ENCODE measurements at places on chromosomes 5 and 9. TPM values are rescaled to one million over a fixed set of nuclear protein-coding genes. Genes with fewer than 3 reads are reported as not detected.

RANBP17 gene
- total RNA-seq: 17.8 TPM

GM2A gene
- 104 TPM for total RNA-seq

- DNase-seq: peak; percentile 58
These were observed 4.5 kb downstream of the TENT4A start for GRCh38 chr5:6717687-6718086.

GRCh38 chr9:21075484-21075883 is 2.3 kb downstream of the IFNB1 start:
- DNase-seq: no peak

- DNase-seq: no peak
These were observed 98.6 kb downstream of the GIN1 start for GRCh38 chr5:103021314-103021713.

C5orf58 gene
- total RNA-seq: not detected

DNA sequence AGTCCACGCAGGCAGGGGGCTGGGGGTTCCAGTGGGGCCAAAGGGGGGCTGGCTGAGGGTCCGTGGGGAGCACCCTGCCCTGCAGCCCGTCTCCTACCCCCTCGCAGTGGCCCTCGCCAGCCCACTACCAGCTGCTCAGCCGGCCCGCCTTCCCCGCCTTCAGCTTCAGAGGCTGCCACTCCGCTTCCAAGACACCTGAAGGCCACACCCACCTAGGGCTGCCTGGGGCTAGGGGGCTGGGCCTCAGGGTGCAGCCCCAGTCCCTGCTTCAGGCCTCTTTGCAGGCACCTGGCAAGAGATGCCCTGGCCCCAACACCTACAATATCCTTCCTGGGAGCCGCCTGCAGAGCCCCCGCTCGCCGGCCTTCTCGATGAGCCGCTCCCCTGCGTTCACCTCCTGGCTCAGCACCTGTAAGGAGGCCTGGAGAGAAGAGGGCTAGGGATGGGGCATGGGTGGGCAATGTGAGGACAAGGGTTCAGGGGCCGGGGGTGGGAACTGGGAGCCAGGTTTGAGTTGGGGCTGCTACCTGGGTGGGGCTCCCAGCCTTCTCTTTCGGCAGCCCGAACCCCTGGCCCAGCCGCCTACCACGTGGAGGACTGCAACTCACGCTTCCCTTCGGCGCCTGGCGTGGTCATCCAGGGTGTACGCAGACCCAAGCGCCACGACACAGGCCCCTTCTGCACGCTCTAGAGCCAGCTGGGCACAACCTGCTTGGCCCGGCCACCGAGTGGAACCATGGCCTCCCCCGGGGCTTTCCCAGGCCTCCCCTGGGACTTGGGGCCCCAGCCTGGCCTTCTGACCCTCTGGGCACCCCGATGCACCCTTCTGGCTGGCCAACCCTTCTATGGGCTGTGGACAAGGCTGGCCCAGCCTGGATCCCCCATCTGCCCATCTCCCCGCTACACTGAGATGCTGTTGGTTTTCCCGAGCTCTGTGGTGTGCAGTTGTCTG is 1.7 kb downstream of the STPG3 start:
- no peak for DNase-seq

GPR150 gene
- 0.49 TPM for total RNA-seq

DNA sequence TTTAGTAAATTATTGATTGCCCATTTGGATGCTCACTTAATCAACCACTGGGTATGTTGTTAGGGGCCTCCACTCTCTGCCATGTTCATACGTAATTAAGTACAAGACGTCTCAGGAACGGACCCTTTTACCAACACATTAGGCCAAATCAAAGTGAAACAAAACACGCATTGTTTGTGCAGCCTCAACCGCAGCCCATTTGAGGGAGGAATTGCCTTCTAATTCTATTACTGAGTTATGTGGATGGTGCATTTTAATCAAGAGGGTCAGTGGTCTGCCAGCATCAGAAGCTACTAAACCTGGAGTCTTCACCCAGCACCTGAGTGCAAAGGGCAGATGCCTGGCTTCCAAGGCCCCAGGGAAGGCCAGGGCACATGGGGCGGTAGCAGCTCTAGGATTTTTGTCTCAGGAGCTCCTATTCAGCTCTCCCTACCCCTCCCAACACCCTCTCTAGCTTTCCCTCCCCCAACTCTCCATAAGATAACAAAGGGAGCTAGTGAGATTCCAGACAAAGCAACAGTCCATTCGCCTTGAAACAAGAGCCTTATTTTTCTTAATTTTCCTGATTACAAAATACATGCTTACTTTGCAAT is 7.9 kb upstream of the MED27 start:
- DNase-seq: no peak

CSNK1A1 gene
- 191 TPM for total RNA-seq

GRCh38 chr5:178768371-178769260 is 38.2 kb upstream of the ZNF354A start:
- DNase-seq: no peak

GRCh38 chr5:173743641-173744343 is 127.3 kb upstream of the BOD1 start:
- no peak for DNase-seq

DNA sequence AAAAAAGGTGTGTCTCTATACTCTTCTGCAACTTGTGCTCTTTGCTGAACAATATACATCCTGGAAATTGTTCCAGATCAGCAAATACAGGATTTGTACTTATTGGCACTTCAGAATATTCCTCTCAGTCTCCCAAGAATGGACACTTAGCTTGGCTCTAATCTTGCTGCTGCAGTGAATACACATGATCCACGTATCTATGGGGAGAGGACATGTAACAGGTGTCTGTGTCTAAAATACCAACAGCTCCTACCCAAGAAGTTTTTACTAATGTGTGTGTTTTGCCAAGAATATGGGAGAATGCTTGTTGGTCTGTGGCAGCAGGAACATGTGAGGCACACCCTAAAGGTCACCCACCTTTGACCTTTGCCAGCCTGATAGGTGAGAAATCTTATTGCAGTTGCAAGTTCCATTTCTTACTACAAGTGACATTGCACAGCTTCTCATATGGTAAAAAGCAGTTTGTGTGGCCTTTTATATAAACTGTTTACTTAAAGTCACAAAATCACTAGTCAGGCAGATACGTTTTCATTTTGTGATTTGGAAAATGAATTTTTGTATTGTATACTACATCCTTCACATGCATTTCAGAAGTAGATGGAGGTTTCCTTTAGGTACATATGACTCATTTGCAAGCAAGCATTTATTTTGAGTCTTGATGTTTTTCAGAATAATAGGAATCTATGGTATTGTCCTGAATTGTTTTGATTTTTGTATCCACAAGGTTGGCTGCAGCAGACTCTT is 35.8 kb downstream of the PHF2 start:
- no peak for DNase-seq

- DNase-seq: no peak
These were observed 308.1 kb upstream of the ADCY2 start for GRCh38 chr5:7087719-7088297.

UQCRQ gene
- total RNA-seq: 256 TPM

IFNA13 gene
- not detected for total RNA-seq

DNA sequence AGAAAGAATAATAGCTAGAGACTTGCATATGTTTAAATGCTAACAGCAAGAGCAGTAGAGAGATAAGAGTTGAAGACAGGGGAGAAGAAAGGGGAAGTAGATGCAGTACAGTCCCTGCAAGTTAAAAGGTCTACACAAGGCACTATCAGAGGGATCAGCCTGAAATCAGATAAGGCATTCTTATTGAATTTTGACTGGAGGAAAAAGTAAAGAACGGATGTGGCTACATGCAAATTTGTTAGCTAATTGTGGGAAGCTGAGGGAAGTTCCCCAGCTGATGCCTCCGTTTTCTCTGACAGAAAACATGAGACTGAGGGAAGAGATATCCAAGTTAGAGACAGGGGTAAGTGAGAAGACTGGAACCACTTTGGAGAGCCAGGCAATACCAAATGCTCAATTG is 12.9 kb upstream of the RHOBTB3 start:
- DNase-seq: no peak

- DNase-seq: no peak
These were observed 89.9 kb downstream of the SIL1 start for GRCh38 chr5:139108063-139108824.

DNA sequence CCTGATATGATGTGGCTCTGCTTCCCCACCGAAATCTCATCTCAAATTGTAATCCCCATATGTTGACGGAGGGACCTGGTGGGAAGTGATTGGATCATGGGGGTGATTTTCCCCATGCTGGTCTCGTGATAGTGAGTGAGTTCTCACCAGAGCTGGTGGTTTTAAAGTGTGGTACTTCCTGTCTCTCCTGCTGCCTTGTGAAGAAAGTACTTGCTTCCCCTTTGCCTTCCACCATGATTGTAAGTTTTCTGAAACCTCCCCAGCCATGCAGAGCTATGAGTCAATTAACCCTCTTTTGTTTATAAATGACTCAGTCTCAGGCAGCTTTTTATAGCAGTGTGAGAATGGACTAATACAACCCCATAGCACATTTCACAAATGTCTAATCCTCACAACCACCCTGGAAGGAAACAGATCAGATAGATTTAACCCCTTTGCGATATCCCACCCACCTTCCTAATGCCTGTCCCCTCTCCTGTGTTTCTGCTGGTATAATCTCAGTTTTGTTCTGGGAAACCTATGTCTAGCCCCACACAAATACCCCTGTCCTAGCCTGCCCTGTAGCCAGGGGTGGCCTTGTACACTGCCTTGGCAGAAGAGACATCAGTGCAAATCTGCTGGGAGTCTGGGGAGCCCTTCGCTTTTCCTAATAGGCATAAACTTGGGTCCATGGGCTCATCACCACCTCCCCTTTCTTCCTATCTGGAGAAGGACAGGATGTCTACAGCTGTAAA is 157.0 kb upstream of the RAI14 start:
- no peak for DNase-seq

DNA sequence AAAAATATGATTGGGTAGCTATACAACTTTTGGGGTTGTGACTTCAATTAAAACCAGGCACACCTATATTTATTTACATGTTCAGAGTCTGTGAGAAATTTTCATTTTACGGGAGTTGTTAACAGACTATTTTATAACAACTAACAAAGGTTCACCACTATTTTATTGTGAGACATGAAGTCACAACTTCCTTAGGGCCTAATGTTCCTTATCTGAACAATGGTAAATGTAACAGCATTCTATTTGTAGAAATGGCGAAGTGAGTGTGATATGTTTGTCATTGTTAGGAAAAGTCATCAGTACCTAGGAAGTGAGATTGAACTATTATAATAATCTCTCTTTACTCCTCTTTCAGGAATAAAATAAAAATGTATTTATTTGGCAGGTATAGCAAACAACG is 67.4 kb downstream of the CSNK1G3 start:
- no peak for DNase-seq

DNA sequence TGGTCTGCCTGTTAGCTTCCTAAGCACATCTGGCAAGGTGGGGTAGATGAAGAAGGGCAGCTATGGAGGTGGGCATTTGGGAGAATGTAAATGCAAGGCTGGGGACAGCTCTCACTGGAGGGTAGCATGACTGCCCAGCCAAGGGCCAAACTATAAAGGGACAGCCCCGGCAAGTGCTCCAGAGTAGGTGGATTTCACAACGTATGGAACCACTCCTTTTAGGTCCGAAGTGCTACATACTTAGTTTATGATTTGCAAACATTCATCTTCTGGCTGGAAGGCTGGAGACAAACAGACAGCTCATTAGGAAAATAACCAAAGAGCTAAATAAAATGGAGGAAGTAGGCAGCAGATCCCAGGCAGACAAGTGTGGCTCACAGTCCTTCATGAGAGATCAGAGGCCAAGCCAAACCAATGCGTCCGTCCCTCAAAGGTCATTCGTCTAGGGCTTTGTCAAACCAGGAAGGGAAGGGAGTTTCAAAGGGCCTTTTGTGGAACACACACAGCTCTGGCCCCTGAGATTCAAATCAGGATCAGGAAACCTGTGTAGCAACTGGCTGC is 42.5 kb upstream of the GLRX start:
- DNase-seq: no peak

INSL6 gene
- total RNA-seq: not detected

DNA sequence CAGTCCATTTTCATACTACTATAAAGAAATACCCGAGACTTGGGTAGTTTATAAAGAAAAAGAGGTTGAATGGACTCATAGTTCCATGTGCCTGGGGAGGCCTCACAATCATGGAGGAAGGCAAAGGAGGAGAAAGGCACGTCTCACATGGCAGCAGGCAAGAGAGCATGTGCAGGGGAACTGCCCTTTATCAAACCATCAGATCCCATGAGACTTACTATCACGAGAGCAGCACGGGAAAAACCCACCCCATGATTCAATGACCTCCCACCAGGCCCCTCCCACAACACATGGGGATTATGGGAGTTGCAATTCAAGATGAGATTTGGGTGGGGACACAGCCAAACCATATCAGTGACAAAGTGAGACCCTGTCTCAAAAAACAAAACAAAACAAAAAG is 19.9 kb downstream of the TRAF2 start:
- no peak for DNase-seq

DNA sequence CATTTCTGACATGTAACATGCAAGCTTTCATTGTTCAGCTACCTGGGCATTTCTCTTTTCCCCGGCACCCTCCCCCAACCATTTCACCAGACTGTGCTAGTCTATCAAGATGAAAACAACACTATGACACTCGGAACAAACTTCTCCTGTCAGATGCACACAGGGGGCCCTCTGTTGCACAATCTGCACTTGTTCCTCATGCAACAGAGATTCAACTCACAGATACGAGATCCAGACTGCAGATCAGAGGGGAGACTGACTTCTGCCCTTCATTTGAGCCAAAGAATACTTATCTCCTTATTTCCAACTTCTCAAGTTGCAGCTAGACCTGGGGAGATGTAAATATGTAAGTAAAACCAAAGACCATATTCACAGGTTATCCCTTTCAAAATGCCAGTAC is 15.7 kb upstream of the FST start:
- no peak for DNase-seq

GRCh38 chr9:69030851-69031645 is 4.5 kb upstream of the FXN start:
- no peak for DNase-seq

DNA sequence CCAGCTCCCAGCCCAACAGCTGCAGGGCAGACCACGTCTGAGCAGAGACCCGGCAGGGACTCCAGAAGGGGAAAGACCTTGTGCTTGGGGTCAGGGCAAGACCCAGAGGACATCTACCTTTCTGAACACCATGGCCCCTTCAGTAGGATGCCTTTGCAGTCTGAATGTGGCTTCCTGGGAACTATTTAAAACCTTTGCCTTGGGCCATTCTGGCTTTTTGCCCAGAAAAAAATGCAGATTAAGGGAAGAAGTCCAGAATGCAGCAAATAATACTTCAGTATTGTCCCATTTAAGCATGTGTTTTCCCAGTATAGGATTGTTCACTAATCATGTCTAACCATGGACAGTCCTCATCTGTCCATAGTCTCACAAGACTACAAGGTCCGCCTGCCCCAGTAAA is 67.5 kb upstream of the ERCC6L2 start:
- DNase-seq: no peak

- no peak for DNase-seq
These were observed 49.9 kb upstream of the KCNN2 start for GRCh38 chr5:114311968-114312367.
